ENCODE measurements at places on chromosomes 13 and 19. TPM values are rescaled to one million over a fixed set of nuclear protein-coding genes. Genes with fewer than 3 reads are reported as not detected.

Gene OR10H1
- total RNA-seq, result not detected

DNA sequence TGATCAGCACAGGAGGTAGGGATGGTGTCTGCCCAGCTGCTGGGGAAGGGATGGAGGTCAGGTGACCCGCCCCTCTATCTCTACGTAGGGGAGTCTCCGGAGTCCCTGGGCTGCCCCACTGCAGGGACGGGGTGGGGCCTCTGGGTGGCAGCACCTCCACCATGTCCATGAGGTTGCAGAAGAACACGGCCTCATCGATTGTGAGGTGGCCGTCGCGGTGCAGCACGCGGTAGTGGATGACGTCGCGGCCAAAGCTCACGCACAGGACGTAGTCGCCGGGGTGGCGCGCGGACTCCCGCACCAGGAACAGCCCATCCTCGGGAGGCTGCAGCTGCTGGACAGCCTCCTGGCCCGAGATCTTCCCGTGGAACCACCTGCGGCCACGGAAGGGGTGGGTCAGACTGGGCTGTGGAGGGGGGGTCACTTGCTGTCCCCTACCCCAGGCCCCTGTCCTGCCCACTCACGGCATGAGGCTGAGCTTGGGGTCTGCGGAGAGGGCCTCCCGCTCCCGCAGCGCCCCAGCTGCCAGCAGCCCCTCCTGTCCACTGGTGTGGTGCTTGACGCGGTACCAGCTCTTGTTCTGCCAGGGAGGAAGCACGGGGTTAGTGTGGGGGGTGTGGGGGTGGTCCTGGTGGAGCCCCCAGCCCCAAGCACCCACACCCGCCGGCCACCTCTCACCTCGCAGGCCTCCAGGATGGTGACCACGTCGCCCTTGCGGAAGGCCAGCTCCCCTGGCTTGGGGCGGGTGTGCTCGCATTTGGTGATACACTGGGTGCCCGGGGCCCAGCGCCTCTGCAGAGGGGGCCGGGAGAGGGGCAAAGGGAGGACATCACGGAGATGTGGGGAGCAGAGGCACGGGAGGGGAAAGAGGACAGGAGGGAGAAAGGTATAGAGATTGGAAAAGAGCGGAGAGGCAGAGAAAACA, 2.3 kb downstream of the MATK start:
- H3K4me1 ChIP-seq, result no peaks in the 10 kb centered on the region
- no peak overlapping the region for H3K4me3 ChIP-seq
- no peak overlapping the region for H3K27ac ChIP-seq
- no peaks in the 10 kb centered on the region for H3K36me3 ChIP-seq
- no peak for DNase-seq

DNA sequence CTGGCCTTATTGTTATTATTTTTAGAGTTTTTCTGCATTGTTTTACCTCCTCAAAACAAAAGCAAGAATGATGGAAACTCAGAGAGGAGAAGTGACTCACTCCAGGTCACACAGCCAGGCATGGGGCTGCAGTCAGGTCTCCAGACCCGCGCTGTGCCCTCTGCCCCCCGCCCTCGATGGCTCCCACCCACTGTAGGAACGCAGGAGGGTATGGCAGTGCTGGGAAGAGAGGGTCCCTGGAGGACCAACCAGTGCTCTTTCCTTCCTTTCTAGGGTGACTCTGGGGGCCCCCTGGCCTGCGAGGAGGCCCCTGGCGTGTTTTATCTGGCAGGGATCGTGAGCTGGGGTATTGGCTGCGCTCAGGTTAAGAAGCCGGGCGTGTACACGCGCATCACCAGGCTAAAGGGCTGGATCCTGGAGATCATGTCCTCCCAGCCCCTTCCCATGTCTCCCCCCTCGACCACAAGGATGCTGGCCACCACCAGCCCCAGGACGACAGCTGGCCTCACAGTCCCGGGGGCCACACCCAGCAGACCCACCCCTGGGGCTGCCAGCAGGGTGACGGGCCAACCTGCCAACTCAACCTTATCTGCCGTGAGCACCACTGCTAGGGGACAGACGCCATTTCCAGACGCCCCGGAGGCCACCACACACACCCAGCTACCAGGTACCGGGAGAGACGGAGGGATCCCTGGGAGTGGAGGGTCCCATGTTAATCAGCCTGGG, 5.6 kb downstream of the TIMM13 start:
- peaks cover 20% of the 10 kb centered on the region for H3K4me1 ChIP-seq
- H3K36me3 ChIP-seq, result peaks cover 16% of the 10 kb centered on the region
- DNase-seq, result no peak
- H3K4me3 ChIP-seq, result no peak overlapping the region

- no peaks in the 10 kb centered on the region for H3K27me3 ChIP-seq
- H3K27ac ChIP-seq, result peak overlapping the region; percentile 65
- H3K36me3 ChIP-seq, result no peaks in the 10 kb centered on the region
- DNase-seq, result peak; percentile 45
- no peak overlapping the region for H3K4me3 ChIP-seq
Observed at GRCh38 chr13:31775686-31776085, 36.4 kb downstream of the RXFP2 start.

DNA sequence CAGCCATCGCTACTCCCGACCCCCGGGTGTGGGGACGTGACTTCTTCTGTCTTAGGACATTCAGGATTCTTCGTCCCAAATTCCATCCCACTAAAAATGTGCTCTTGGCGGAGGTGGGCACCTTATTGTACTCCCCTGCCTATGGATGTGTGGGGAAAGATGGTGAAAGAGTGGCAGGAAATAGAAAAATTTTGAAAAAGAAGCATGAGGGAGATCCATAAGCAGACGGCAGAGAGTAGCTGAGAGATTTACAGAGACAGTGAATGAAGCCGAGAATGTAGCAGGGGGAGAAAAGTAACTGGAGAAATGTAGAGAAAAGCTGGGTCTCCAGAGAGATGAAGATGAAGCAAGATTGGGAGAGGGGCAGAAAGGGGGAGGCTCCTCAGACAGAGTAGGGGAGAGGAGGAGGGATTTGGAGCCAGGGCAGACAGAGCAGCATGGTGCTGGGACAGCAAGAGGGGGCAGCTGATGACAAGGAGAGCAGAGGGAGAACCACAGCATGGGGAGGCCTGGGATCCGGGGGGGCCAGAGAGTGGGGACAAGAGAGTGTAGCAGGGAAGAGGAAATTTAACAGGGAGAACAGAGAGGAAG, 843 bp downstream of the ZNF610 start:
- no peak for DNase-seq
- peak overlapping the region; percentile 67 for H3K27ac ChIP-seq
- H3K36me3 ChIP-seq, result no peaks in the 10 kb centered on the region
- no peaks in the 10 kb centered on the region for H3K27me3 ChIP-seq
- no peaks in the 10 kb centered on the region for H3K4me1 ChIP-seq
- peak overlapping the region; percentile 67 for H3K4me3 ChIP-seq

DNA sequence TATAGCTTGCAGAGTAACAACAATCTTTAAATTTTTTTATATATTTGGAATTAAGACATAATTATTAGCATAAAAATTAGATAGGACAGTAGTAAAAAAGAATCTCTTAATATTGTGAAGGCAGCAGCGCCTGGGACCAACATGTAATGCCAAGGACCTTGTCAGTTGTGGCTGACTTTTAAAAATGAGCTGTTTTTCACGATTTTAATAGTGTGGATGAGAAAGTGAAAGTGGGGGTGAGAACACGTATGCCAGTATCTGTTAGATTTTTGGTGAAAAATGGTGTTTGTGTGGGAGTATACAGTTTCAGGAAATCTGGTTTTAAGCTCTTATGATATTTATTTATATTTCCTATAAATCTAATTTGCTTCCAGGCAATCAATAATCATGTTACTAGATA, 125.2 kb downstream of the LMO7 start:
- H3K36me3 ChIP-seq, result no peaks in the 10 kb centered on the region
- H3K27me3 ChIP-seq, result no peaks in the 10 kb centered on the region
- peaks cover 29% of the 10 kb centered on the region for H3K4me1 ChIP-seq
- H3K4me3 ChIP-seq, result peak overlapping the region; percentile 47
- peak overlapping the region; percentile 80 for H3K27ac ChIP-seq

DNA sequence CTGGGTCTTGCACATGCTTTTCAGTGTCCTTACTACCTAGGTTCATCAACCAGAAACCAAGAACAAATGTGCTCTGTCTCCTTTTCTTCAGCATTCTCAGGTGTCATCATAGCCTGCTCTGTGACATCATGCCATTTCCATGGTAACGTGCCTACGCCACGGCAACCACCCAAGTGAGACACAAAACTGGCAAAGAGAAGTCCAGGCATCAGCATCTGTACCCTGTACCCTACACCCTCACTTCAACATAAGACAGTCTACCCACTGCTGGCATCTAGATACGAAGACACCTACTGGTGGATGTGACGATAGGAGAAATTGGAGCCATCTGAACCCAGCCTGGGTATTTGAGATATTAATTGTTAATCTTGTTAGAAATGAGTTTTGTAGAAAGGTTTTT, 13.3 kb downstream of the ZC3H4 start:
- no peaks in the 10 kb centered on the region for H3K27me3 ChIP-seq
- no peak for DNase-seq
- no peaks in the 10 kb centered on the region for H3K4me1 ChIP-seq

GRCh38 chr19:42469311-42470235, 26.8 kb upstream of the CXCL17 start:
- H3K36me3 ChIP-seq, result no peaks in the 10 kb centered on the region
- H3K27me3 ChIP-seq, result no peaks in the 10 kb centered on the region
- no peaks in the 10 kb centered on the region for H3K4me1 ChIP-seq
- no peak overlapping the region for H3K27ac ChIP-seq
- no peak for DNase-seq

- H3K27me3 ChIP-seq, result no peaks in the 10 kb centered on the region
- H3K27ac ChIP-seq, result no peak overlapping the region
- DNase-seq, result no peak
- no peaks in the 10 kb centered on the region for H3K4me1 ChIP-seq
- no peaks in the 10 kb centered on the region for H3K36me3 ChIP-seq
Observed at GRCh38 chr13:27177852-27178251, 6.2 kb upstream of the USP12 start.

DNA sequence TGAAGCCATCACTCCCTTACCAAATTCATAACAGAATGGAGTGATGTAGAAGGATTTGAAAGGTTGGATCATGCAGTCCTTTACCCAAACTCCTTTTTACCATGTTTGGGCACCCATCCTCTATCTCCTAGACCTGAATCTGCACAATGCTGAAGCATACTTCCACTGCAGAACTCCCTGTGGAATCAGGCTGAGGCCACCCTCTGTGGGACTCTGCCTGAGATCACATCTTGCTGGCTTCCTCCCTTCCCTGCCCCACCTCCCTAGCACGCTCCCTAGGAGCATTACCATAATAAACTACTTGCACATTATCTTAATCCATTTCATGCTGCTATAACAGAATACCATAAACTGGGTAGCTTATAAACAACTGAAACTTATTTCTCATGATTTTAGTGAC, 68.4 kb upstream of the VSTM2B start:
- H3K27ac ChIP-seq, result no peak overlapping the region
- H3K4me1 ChIP-seq, result no peaks in the 10 kb centered on the region
- no peaks in the 10 kb centered on the region for H3K27me3 ChIP-seq
- no peak overlapping the region for H3K4me3 ChIP-seq
- no peaks in the 10 kb centered on the region for H3K36me3 ChIP-seq

GRCh38 chr13:63288576-63288975, 1872.9 kb upstream of the PCDH20 start:
- no peak for DNase-seq
- H3K4me1 ChIP-seq, result no peaks in the 10 kb centered on the region
- no peak overlapping the region for H3K4me3 ChIP-seq
- H3K27me3 ChIP-seq, result no peaks in the 10 kb centered on the region

DNA sequence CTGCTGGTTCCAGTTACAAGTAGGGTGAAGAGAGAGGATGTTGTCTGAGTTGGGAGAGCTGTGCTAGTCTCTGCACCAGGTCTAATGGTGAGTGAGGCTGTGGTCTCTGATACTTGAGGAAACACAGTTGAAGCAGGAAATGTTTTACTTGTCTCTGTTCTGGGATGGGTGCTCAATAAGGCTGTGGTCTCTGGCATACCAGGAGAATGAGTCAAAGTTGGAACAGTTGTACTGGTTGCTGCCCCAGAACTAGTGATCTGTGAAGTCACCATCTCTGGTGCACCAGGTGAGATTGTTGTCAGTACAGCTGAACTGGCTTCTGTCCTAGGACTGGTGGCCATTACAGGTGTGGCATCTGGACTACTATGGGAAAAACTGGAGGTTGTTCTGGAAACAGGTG, 74.7 kb downstream of the MUC16 start:
- H3K36me3 ChIP-seq, result no peaks in the 10 kb centered on the region
- no peaks in the 10 kb centered on the region for H3K27me3 ChIP-seq
- no peak overlapping the region for H3K4me3 ChIP-seq

- no peak for DNase-seq
- H3K27ac ChIP-seq, result no peak overlapping the region
- H3K4me1 ChIP-seq, result no peaks in the 10 kb centered on the region
- no peaks in the 10 kb centered on the region for H3K36me3 ChIP-seq
- H3K27me3 ChIP-seq, result no peaks in the 10 kb centered on the region
Observed at GRCh38 chr19:29266603-29267002, 53.7 kb upstream of the UQCRFS1 start.

GRCh38 chr13:29684441-29684840, 89.0 kb upstream of the SLC7A1 start:
- no peaks in the 10 kb centered on the region for H3K36me3 ChIP-seq
- no peak for DNase-seq
- no peak overlapping the region for H3K27ac ChIP-seq
- no peak overlapping the region for H3K4me3 ChIP-seq
- no peaks in the 10 kb centered on the region for H3K27me3 ChIP-seq
- no peaks in the 10 kb centered on the region for H3K4me1 ChIP-seq

- H3K36me3 ChIP-seq, result no peaks in the 10 kb centered on the region
- no peak overlapping the region for H3K4me3 ChIP-seq
- DNase-seq, result no peak
- H3K27ac ChIP-seq, result no peak overlapping the region
- no peaks in the 10 kb centered on the region for H3K4me1 ChIP-seq
- no peaks in the 10 kb centered on the region for H3K27me3 ChIP-seq
Observed at GRCh38 chr13:71801781-71802180, 65.2 kb downstream of the DACH1 start.

DNA sequence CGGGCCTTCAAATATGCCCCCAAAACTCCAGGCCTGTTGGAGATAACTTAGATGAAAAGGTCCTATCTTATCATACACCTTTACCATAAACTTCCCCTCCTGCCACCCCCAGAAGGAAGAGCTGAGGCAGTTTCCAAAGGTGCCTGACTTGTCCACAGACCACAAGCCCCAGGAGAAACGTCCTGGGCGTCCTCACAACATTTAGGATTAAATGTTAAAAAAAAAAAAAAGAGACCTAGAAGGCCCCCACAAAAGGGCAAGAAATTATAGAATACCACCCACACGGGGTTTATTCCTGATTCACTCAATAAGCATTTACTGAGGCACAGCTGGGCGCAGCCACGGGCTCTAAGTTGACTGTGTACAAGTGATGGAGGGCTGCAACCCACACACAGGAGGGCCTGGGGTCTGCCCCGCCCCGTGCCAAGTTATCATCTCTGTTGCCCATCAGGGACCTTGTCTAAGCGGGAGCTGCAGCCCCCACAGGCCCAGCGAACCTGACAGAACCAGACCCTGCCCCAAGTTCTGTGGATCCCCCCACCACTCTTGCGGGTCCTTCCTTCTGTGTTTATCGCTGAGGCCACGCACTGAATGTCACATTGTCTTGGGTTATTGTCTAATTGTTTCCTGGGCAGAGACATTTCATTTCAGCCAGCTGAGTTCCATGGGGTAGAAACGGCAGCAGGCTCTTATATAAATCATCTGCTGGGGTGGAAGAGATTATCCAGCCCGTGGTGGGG, 83.0 kb upstream of the TM9SF2 start:
- DNase-seq, result no peak
- no peaks in the 10 kb centered on the region for H3K27me3 ChIP-seq
- H3K27ac ChIP-seq, result no peak overlapping the region
- H3K36me3 ChIP-seq, result no peaks in the 10 kb centered on the region
